Activated CD8-positive, alpha-beta T cell treated with anti-CD3 and anti-CD28 coated beads for 36 hours (primary cell): ENCODE measurements at places on chromosomes 2 and 18.

DNA sequence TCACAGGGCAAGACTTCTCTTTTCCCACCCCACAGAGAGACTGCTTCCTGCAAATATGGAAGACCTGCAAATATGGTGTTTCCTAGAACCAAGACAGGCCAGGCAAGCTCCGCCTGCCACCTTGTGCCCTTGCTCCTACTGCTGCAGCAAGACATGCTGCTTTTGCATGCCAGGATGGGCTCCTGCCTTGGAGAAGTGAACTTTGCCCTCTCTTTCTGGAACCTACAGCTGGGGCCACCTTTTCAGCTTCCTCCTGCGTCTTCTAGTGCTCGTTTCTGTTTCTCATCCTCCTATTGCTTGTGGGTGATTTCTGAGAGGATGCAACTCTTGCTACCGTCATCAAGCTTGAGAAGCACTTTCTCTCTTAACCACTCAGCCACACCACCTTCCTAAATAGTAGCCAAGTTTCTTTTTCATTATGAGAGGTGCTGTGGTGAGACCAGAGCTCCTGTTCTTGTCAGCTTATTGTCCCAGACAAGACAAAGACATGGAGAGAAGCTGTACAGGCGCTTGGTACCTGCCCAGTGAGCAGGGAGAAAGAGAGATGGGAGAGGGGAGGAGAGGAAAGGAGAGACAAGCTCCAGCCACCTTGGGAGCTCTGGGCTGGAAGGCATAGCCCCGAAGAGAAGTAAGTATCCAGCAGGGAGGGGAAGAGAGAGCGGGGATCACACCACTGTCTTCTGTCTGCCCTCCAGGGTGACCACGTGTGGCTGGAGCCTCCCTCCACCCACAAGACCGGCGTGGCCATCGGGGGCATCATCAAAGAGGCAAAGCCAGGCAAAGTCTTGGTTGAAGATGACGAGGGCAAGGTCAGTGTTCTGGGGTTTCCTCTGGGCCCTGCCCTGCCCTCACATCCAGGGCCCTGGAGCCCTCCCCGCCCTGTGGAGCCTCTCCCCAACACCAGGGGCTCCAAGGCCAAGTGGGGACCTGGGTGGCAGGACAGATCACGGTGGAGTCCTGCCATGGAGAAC lies 28.3 kb downstream of the MYO7B start:
- DNase-seq = peak; percentile 43

- no peak for DNase-seq
Observed at GRCh38 chr2:62042944-62043343, 137.5 kb downstream of the COMMD1 start.

GRCh38 chr2:157839822-157840221 lies 36.3 kb downstream of the ACVR1 start:
- DNase-seq = no peak

GRCh38 chr2:228846161-228846560 lies 424.9 kb downstream of the PID1 start:
- DNase-seq = no peak

DNA sequence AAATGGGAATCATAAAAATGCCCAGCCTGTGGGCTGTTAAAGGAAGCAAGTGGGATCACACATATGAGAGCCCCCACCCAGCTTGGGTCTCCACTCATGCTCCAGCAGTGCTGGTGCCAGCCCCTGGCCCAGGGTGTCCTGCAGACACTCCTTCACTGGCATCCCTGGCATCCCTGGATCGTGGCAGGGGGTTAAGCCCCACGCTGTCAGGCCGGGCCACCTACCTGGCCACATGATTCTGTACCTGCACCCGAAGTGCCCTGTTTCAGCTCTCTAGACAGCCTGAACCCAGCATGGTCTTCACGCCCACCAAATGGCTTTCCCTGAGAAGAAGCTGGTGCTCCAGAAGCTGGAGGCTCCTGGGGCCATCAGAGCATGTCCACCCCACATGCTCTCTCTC lies 137.4 kb downstream of the INHBB start:
- no peak for DNase-seq

- no peak for DNase-seq
Observed at GRCh38 chr2:42925742-42926433, 133.5 kb upstream of the HAAO start.

GRCh38 chr2:26144031-26144430 lies 28.9 kb upstream of the GAREM2 start:
- DNase-seq = no peak

DNA sequence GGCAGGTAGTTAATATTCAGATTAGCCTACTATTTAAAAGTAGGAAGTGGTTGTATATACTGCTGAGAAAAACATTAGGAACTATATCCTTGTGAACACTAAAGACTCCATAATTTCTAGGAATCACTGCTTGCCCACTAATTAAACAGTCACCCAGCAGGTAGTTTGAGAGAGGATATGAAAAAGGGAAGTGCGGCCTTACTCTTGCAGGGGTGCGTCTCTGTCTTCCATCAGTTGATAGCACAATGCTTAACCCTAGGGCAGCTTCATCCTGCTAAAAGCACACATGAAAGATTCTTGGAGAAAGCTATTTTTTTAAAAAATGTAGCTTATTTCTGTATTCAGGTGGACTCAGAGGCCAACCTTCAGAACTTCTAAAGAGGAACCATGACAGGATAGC lies 53.1 kb upstream of the ATP5MC3 start:
- no peak for DNase-seq

GRCh38 chr2:73268830-73269685 lies 15.2 kb downstream of the FBXO41 start:
- peak; percentile 84 for DNase-seq

DNA sequence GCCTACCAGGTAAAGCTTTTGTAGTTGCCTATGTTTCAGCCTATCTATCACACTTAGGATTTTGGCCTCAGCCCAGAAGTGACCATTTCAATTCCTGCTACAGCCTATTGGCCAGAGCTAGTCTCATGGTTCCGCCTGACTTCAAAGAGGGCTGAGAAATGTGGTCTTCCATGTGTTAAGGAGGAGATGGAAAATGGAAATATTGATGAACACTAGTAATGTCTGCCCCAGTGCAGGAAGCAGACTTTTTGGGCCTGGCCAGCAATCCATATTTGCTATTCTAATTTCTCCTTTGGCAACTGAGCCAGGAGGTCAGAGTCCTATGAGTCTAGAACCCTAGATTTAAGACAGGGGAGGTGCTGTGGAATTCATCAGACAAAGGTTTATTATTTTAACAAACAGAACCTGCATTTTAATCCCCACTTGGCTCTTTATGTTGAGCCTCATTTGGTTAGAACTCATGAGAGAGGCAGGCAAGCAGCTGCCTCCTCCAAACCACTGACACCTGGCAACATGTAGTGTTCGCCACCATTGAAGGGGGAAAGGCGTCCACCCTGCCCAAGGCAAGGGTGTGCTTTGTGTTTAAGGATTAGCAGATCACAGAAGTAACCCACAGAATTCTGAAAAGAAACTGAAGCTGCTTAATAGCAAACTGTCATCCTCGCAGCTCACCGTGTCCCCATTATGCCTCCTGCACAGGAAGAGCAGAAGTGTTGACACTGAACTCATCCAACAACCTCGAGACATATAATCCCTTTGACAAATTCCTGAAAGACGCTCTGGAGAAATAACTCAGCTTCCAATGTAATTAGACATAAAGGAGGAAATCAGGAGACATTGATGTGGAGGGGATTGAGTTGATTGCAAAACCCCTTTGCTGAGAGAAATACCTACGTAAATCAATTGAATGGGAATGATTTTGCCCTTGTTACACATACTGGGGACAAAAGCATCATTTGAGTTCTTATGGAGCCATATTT lies 47.7 kb upstream of the SCG2 start:
- no peak for DNase-seq

DNA sequence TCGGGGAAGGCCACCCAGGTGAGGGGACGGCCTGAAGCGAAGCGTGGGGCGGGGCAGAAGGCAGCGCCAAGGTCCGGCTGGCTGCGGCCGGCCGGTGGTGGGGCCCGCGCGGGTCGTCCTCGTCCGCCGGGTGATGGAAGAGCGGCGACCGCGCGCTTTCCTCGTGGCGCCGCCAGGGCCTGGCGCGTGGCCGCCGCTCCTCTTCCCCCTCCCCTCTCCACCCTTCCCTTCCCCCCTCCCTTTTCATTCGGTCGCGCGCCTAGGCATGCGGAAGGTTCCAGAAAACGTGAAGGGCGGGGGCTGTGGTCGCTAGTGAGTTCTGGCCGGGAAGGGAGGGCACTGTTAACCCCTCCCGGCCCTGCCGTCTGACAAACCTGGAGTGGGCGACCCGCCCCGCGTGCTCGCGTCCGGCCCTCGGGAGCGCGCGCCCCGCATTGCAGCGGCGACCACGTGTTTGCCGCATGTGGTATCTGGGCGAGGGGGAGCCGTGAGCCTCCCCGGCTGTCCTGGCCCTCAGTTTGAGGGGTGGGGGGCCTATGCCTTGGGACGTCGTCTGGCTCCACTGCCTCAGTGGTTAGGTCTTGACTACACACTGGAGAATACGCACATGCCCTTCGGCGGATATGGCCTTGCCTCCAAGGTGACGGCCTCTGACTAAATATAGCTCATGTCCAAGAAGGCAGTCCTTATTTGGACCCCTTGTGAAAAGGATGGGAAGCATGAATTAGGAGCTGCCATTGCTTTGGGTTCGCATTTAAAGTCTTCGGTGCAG lies 579 bp downstream of the MAT2A start:
- peak; percentile 81 for DNase-seq

GRCh38 chr2:172079838-172080640 lies 5.3 kb upstream of the DLX1 start:
- DNase-seq = no peak

GRCh38 chr2:147846412-147847081 lies 1.7 kb downstream of the ACVR2A start:
- DNase-seq = no peak

GRCh38 chr2:103222969-103223368 lies 461.1 kb downstream of the TMEM182 start:
- no peak for DNase-seq

GRCh38 chr18:63302636-63303405 lies 16.7 kb downstream of the BCL2 start:
- DNase-seq = peak; percentile 39

DNA sequence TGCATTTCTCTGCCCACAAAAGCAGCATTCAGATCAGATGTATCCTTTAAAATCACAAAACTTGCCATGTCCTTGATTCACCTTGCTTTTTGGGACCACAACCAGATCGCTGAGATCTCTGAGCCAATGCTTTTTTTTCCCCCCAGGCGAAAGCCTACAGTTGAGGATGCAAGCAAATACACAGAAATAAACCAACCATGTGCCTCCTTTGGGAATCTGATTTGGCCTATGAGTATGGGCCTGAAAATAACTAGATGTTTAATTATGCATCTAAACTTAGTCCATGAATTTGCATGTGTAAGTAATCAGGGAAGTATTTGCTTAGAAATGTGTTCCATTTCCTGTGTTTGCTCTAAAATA lies 49.7 kb upstream of the CDC42EP3 start:
- no peak for DNase-seq

- DNase-seq = no peak
Observed at GRCh38 chr2:64929333-64929732, 59.9 kb upstream of the SLC1A4 start.

DNA sequence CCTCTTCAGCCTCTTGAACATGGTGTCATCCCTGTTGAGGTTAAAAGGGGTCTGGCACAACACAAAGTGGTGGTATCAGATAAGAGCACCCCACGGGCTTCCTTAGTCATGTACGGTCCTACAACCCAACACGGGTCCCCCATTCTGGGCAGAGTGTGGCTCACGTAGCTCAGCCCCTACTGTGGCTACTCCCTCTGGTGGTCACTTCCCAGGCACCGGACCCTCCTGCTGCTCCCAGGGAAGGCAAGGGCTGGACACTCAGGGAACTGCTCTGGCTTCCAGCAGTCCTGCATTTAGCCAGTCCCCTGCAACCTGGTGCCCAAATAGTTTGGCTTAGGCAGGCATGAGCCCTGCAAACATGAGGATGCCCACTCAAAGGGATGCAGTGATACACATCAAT lies 58.6 kb downstream of the GALNT14 start:
- no peak for DNase-seq

- DNase-seq = no peak
Observed at GRCh38 chr2:68487773-68488355, 20.5 kb downstream of the APLF start.

DNA sequence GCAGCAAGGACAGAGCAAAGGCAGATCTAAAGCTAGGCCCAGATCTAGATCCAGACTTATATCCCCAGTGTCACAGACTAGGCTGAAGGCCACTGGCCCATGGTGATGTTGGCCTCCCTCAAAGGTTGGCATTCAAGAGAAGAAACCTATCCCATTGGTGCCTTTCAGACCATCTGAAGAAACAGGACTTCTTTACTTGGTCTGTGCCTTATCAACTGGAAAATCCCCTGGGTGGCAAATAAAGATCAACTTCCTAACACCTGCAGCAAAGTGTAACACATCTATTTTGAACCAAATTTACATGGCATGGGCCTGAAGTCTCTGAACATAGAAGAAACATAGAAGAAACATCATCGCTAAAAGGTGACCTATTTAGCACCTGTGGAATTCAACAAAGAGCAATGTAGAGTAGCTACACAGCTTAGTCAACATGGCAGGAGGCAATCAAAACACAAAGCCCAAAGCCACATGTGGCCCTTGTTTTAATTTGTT lies 35.8 kb downstream of the METTL4 start:
- DNase-seq = no peak

DNA sequence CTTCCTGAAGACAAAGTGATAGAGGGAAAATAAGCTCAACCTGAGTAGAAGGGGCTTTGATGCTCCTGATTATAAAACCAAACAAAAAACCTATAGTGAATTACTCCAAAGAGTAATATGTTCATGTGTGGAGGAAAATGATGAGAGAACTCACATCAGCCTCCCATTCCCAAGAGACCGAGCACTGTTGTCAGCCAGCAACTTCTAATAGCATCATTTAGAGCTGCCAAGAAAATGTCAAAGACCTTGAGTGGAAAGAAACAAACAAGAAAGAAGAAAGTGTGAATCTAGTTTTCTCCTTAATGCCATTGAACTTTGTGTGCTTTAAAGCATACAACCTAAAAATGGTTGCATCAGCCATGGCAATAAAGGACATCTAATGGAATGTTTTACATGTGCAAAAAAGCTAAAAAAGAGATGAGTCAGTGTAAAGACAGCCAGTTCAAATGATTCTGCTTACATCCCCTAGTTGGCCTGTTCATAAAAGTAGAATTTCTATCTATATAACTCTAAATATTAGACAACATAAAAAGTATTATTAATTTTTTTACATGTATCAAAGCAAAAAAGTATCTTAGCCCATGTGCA lies 1066.2 kb downstream of the TDRD15 start:
- DNase-seq = no peak

- DNase-seq = no peak
Observed at GRCh38 chr18:49024804-49025421, 74.1 kb upstream of the SMAD7 start.

GRCh38 chr2:231781798-231782726 lies 980 bp upstream of the PDE6D start:
- DNase-seq = peak; percentile 40

- no peak for DNase-seq
Observed at GRCh38 chr2:150469706-150470274, 17.7 kb downstream of the RND3 start.

DNA sequence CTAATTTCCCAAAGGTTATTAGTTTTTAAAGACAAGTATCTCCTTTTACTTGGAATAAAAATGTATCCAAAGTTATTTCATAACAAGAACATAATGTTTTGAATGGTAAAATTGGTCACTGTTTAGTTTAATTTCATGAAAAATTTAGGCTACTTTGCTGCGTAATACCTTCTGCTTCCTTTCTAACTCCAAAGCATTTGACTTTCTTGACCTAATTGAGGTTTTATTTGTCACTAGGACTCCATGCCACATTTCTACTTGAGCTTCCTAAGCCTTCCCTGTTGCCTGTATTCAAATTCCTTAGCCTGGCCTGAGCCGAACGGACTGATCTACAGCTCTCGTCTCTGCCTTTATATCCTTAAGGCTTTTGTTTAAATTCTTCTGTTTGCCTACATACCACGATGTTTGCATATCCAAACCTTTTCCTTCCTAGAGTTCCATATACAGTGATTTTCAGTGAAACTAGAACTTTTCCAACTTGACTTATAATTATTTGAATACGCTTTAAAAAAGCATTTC lies 25.1 kb downstream of the ARMC9 start:
- DNase-seq = no peak
